NCI-H460 (cell line): ENCODE measurements at places on chromosomes 7 and 10.

GRCh38 chr10:75648351-75648750 lies 216.9 kb downstream of the LRMDA start:
- no peak for DNase-seq

- no peak for DNase-seq
Measured at GRCh38 chr10:97548828-97549455, 23.6 kb upstream of the ANKRD2 start.

- DNase-seq, result no peak
Measured at GRCh38 chr7:16726189-16726588, 27.4 kb upstream of the TSPAN13 start.

DNA sequence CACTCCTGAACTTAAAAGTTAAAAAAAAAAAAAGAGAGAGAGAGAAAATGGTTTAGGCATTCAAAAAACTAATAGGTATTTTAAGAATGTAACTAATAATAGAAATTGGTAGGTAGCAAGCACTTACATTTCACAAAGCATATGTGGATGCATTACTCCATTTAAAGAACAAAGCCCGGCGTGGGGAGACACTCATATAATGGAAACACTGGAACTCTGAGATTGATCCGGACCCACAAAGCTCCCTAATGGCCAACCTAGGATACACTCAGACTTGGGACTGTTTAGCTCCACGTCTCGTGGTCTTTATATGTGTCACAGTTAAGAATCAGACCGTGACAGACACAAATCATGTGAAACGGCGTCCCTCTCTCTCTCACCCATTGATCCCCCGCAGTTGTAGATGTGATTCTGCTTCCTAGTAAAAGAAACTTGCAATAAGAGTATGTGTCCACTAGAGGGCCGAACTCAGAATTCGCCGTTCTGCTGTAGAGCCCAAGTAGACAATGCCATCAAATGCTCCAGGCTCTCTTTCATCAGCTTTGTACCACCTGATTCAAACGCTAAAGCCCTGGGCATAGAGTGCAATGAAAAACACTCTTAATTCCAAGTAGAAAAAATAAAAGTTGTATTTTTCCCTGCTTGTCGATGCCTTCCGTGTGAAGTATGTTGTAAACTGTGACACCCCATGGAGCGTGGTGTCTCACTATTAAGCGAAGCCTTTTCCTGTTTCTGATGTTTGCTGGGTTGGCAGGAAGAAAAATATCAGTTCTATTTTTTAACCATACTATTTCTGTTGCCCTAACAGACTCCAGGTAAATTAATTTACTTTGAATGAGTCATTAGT lies 429.0 kb upstream of the MTPN start:
- peak; percentile 57 for DNase-seq

DNA sequence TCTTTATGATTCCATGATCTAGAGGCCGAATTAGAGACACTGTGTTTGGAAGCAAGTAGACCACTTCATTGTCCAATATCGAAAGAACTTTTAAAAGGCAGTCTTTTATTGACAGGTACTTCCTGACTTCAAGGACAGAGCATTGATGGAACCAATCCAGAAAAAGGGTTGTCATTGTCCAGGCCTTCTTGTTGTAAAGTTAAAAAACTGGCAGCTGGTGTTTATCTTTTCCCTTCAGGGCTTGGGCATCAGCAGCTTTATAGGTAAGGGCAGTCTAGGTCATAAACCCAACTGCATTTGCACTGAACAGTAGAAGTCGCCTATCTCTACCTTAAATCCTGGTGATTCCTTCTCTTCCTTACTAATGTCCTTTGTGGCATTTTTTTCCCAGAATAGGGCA lies 95.6 kb downstream of the ST7 start:
- no peak for DNase-seq

DNA sequence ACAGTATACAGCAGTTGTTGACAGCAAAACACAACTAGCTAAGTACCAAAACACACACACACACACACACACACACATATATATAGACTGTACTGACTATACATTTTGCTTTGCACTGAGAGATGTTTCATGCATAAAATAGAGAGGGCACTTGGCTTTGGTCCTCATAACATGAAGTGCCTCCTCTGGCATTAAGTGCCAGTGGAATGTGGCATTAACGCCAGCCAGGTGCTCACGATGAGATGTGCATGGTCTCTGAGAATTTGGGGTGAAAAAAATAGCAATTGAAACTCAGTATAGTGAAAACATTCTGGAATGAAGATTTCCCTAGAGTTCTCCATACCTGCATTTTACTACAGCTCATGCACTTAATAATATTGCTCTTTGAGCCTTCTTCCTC lies 70.0 kb upstream of the INSYN2A start:
- DNase-seq, result no peak
